ENCODE measurements at places on chromosomes 7 and 10.

- DNase-seq: no peak
Observed at GRCh38 chr10:78405231-78405630, 371.6 kb downstream of the RPS24 start.

GRCh38 chr7:88244258-88244657 is 24.4 kb upstream of the SRI start:
- no peak for DNase-seq

DNA sequence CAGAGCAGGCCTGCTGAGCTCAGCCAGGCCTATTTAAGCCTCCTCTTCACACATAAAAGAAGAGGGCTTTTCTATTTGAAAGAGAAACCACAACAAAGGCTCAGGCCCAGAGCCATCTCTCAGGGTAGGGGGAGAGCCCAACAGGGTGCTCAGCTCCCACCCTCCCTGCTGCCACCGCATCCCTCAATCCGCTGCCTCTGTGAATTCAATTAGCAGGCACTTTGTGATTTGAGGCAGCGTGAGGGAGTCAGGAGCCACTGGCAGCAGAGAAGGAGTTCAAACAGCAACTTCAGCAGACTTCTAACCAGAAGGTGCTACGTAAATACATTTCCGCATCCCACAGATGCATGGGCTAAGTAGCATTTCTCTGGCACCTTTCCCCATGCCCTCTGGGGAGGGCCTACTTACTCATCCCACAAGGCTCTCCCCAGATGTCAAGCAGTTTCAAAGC is 45.2 kb downstream of the LRRC20 start:
- no peak for DNase-seq

DNA sequence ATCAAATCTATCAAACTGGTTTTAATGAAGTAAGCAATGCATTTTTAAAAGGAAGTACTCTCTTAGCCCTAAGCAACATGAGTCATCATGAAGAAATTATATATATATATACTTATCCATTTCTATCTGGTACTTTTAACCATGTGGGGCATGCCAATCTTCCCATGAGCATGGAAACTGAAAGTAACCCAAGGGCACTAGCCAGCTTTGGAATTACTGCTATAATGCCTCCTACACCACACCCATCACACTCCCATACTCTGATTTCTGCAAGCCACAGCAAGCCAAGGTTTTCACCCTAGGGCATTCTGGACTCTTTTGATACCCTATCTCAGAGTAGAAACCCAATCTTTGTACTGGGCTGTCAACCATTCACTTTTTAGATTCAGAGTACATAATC is 204.6 kb downstream of the IMMP2L start:
- DNase-seq: no peak

- DNase-seq: no peak
Observed at GRCh38 chr10:8691498-8692017, 637.1 kb downstream of the GATA3 start.

GRCh38 chr10:96325719-96326373 is 21.6 kb downstream of the DNTT start:
- no peak for DNase-seq

- DNase-seq: no peak
Observed at GRCh38 chr10:28179006-28179742, 123.7 kb downstream of the MPP7 start.

DNA sequence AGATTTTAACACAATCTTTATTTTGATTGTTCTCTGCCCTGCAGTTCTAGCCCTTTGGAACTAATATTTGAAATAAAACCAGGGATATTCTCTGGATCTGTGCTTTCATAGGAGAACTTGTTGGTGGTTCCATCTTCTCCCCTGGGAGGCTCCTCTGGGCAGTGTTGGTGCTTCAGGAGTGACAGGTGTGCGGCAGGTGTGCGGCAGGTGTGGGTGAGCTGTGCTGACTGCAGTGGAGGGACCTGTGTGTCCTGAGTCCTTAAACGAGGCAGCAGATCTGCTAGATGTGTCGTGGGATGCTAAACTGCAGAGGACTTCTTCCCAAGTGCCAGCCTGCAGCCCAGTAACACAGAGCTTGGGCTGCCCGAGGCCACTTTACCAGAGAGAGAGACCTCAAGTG is 98.4 kb downstream of the LYZL1 start:
- DNase-seq: no peak

DNA sequence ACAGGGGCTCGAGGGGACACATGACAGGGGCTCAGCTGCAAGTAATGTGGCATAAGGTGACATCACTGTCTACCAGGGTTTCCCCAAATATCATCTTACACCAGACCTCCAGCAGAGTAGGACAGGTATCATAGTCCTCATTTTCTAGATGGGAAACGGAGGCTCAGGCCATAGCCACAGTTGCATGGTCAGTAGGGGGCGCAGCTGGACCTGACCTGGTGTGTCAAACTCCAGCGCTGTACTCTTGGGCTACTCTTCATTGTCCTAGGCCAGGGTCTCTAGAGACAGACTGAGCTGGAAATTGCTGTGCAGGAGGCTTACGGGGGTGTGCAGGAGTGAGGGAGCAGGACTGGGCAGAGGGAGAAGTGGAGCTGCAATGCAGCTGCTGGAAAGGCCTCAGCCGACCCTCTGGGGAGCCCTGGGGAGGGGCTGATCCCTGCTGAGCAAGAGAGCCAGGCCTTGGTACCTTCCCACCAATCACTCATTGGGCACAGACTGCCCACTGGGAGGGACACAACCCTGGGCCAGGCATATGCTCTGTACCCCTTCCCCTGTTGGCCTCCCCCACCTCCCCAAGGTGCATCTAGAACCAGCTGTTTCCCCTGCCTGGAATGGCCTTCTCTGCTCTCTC is 89.9 kb downstream of the CDH23 start:
- DNase-seq: no peak

DNA sequence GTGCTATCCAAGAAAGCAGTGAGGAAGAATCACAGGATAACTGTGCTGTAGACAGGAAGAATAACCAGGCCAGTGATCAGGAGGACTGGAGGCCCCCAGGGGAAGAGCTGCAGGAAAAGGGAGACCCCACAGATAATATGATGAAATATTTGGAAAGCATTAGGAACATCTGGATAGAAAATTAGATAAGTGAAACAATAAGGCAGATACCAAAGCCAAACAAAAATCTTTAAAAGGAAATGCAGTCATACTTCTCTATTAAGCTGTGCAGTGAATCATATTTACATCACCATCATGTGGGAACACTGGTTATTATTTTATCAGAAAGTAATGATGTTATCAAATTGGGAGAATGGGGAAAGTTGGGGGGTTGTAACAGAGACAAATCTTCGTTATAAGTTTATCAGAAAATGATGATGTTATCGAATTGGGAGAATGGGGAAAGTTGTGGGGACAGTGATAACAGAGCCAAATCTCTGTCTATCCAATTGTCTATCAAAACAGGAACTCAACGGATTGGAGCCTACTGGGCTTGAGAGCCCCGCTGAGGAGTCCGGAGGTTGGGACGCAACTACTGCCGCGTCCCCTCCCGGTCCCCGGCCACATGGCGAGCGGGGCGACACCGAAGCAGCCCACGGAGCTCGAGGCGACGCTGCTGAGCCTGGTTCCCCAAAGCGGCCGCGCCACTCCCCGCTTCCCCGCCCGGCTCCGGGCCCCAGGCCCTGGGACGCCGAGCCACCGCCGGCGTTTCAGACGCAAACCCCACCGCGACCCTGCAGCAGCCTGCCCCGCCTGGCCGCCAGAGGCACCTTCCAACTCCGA is 14.0 kb upstream of the RALA start:
- DNase-seq: peak; percentile 93

- DNase-seq: no peak
Observed at GRCh38 chr7:4645246-4645645, 36.8 kb upstream of the FOXK1 start.

DNA sequence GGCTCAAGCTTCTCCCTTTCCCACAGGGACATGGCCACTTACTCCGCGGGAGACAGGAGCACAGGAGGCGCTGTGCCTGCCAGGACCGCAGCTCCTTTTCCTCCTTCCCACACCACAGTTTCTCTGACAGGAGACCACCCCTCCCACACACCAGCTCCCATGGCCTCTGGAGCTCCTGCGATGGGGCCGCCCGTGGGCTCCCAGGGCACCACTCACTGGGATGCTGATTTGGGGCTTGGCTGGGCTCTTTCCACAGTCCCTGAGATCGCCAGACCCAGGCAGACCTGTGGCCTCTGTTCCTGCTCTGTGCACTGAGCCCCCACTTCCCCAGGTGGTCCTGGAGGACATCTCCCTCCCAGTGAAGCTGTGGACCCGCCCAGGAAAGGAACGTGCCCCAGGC is 226.9 kb upstream of the SHH start:
- no peak for DNase-seq

GRCh38 chr7:20482071-20482470 is 133.4 kb upstream of the ABCB5 start:
- DNase-seq: no peak

DNA sequence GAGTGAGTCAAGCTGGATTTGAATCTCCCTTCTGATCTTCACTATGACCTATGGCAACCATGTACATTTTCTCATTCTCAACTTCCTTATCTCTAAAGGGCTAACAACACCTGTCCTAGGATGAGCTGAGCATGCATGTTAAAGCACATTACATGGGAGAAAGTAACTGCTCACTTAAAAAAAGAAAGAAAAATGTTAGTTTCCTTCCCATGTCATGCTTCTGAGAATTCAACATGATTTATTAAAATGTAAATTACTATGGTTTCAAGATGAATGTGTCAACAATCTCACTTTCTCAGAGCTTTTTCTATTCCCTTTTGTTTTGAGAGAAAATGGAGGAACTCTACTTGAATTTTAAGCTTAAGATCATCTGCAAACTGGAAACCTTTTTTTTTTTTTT is 295.3 kb downstream of the SKIDA1 start:
- no peak for DNase-seq

- no peak for DNase-seq
Observed at GRCh38 chr7:75616421-75617167, 122.1 kb downstream of the HIP1 start.

- no peak for DNase-seq
Observed at GRCh38 chr7:143002106-143002505, 24.8 kb downstream of the OR9A2 start.
